ENCODE measurements at places on chromosomes 5 and 9.

- peak; percentile 18 for DNase-seq
Observed at GRCh38 chr9:78031444-78031892, at the start of gene GNAQ. Gene GNAQ, minus strand, starts transcription at chr9:78031811. Its CDS starts 576 bp downstream, at chr9:78031235.

GRCh38 chr9:91518462-91518861 is 94.8 kb upstream of the NFIL3 start:
- DNase-seq: no peak

DNA sequence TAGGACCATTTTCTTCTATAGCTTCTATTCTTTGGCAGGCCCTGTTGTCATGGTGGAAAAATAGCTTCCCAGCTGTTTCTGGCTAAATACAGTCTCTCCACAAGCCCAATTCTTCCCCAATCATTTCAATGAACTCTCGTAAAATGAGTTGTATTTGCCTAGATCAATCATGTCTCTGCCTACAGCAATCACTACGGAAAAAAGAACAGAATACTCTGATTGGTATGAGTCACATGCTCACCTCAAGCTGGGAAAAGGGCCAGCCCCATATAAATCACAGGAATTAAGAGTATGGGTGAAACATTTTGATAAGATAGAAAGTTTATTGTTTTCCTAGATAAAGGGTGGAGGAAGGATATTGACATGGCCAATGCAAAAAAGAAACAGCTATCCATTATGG is 711.4 kb downstream of the EFNA5 start:
- DNase-seq: peak; percentile 16

GRCh38 chr5:1029945-1030625 is 21.5 kb downstream of the NKD2 start:
- no peak for DNase-seq

- peak; percentile 97 for DNase-seq
Observed at GRCh38 chr9:128117613-128118471, 9.7 kb downstream of the PTGES2 start.

DNA sequence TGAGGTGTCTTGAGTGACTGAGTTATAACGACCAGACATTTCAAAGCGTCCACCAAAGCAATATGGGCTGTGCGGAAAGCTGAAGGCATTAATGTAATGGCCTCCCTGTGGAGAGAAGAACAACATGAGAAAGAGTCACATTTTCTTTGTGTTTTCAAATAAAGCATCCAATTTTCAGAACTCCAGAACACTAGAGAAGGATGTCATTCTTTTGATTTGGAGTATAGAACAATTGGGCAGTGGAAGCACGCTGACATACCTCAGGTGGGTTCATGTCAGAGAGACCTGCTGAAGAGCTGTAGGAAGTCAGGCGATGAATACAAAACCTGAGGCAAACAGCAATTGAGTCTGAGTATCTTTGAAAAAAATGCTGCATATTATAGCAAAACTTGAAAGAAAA is 556.5 kb downstream of the GABRG2 start:
- DNase-seq: no peak

DNA sequence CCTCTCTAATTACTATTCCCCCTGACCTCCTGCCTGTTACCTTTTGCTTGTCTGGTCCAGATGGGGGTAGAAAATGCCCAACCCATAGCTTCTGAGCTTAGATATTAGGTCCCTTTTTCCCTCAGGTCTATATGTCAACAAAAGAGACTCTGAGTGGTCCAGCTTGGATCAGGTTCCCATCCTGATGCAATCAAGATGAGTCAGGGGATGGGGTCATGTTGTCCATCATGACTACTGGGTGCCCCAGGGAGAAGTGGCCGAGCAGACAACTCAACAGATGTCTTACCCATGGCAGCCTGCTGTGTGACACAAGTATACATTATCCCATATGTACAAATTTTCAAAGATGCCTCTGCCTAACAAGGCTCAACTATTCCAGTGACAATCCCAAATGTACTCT is 9.1 kb upstream of the ANKH start:
- DNase-seq: no peak

- DNase-seq: no peak
Observed at GRCh38 chr9:108105885-108106284, 616.3 kb upstream of the KLF4 start.

DNA sequence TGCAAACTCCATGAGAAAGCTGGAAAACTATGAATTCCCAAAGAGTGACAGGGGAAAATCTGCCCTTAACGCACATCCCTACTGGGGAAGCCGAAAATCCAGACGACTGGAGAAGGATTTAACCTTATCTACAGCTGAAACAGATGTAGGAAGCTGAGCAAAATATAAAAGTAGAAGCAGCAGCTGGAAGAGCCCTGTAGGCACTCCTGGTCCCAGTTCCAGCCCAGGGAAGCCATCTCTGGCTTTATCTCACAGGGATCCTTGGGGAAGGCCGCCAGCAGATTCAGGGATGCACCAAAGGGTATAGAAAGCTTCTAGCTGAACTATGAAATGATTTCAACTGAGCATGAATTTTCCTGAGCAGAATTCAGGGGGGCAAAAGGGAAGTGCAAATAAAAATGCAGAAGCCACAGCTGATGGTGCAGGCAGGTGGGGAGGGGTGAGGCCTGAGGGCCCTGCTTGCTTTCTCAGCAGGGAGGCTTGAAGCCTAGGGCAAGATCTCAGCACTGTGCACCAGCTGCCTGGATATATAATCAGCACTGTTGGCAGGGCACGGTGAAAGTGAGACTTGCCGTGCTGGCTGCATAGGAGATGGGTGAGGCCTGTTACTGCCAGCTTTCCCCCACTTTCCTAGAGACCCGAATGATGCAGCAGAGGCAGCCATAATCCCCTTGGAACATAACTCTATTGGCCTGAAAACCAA is 2019.5 kb upstream of the NUDT12 start:
- DNase-seq: no peak

DNA sequence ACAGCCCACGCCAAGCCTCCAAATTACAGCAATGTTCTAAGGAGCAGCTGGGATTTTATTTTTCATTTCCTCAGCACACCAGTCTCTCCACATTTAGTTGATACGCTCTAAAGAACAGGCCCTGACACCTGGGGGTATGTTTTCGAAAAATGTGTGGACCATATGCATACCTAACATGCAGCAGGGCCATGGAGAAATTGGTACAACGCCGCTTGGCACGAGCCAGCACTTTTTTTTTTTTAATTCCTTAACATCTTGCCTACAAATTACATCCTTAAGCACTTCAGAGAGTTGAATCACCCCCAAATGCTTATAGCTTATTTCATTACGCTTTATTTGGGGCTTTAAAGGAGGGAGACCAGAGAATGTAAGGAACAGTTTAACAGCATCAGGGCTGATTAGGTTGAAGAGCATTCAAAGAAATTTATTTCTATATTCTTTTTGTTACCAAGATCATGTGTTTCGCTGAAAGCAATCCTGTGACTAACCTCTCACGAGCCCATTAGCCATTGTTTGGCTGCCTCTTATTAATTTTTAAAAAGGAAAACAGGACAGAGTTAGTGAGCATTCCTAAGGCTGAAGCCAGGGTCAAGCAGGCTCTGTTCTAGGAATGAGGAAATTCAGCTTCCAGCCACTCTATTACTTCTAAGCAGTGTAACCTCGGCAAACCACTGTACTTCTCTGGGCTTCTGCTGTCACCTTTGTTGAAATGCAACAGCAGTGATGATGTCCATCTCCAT is 173.8 kb downstream of the ACTL7B start:
- no peak for DNase-seq

DNA sequence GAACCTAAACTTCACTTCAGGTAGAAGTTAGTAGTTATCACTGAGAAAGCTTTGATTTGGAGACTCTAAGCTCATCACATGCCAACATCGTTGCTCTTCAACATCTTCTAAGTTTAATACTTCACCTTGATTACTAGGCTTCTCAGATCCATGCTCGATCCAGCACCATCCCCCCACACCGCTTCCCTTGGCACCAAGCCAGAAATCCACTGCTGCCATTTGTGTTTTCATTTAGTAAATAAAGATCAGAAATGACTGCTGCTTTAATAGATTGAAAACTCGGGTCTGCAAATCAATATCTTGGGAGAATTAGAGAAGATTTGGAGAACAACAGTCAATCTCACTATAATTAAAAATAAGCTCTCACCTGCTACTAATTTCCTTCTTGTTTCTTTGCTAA is 214.7 kb upstream of the NR4A3 start:
- no peak for DNase-seq

- no peak for DNase-seq
Observed at GRCh38 chr5:332843-333242, 11.3 kb downstream of the AHRR start.

- no peak for DNase-seq
Observed at GRCh38 chr5:10229306-10230048, 20.2 kb downstream of the ATPSCKMT start.

DNA sequence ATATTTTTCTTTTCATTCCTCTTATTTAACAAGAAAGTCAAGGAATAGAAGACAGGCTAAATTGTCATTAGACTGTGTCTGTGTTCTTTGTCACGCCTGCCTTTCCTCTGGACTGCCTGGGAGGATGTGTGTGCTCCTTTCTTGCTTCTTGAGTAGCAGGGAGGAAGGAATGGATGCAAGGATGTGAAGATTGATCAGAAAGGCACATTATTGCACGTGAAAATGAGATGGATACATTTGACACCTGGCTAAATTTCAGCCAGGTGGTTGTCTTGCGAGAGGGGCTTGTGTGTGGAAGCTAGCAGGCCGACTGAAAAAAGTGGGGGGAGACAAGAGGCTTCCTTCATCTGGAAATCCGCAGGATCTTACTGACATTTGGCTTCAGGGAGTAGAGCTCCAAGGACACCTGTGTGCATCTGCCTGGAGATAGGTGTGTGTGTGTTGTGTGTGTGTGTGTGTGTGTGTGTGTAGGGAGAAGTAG is 200.1 kb downstream of the MEF2C start:
- DNase-seq: no peak

- DNase-seq: no peak
Observed at GRCh38 chr9:88462191-88462590, 72.8 kb upstream of the NXNL2 start.

DNA sequence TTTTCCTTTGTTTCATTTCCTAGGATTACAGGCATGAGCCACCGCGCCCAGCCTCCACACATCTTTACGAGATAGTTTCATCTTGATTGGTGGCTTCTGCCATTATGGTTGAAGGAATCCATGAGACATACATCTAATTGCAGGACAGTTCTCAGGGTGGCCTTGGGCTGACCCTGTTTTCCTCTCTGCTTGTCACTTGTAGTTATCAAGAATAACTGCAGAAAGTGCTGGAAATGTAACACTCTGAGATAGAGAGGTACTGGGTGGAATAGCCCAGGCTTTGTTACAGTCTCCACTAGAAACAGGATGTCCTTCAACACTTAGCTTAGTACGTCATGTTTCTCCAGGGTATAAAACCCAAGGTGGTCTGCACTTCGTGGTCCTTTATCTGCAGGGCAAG is 10.7 kb downstream of the UGT3A2 start:
- DNase-seq: no peak

GRCh38 chr5:53109056-53109442 is 508 bp downstream of the MOCS2 start:
- DNase-seq: no peak

DNA sequence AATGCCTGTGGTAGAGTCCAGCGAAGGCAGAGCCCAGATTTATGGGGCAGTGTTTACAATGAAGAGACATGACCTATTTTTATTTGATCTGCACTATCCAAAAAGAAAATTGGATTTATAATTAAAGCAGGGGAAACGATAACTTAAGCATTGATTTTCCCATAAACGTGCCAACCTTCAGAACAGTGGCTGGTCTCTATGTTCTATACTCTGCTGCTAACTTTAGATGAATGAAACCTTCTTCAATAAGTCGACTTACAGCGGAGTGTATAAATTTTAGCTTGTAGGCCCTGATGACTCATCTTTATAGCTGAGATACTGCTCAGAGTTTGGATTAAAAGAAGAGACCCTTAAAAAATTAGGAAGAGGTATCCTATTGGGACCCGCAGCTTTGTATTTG is 452.6 kb downstream of the TLR4 start:
- no peak for DNase-seq

GRCh38 chr9:98092613-98092931 is 26.4 kb downstream of the TRIM14 start:
- DNase-seq: peak; percentile 1

GRCh38 chr5:98085593-98085992 is 687.9 kb upstream of the RGMB start:
- no peak for DNase-seq

GRCh38 chr9:20684875-20685696 is 1.0 kb downstream of the FOCAD start:
- no peak for DNase-seq

GRCh38 chr9:99305820-99306811 is 84.0 kb downstream of the SEC61B start:
- no peak for DNase-seq

- DNase-seq: no peak
Observed at GRCh38 chr5:30686530-30686929, 507.0 kb upstream of the CDH6 start.

DNA sequence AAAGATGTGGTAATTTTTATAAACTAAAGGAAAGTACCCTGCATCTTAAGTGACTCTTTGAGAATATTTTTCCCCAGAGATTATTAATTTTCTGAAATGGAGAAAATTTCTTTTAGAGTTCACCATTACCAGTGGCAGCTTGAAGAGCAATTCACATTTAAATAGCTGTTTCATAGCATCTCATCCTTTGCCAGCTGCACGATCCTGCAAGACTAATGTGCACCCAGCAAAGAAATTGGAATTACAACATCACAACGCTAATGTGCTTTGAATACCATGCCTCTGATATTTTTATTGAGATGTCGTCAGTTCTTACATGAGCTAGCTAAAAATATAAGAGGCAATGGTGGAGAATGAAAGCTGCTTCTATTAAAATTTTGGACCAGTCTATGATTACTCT is 423.5 kb downstream of the TAF11L14 start:
- DNase-seq: no peak

GRCh38 chr5:157581901-157582300 is 6.3 kb upstream of the ADAM19 start:
- DNase-seq: no peak

DNA sequence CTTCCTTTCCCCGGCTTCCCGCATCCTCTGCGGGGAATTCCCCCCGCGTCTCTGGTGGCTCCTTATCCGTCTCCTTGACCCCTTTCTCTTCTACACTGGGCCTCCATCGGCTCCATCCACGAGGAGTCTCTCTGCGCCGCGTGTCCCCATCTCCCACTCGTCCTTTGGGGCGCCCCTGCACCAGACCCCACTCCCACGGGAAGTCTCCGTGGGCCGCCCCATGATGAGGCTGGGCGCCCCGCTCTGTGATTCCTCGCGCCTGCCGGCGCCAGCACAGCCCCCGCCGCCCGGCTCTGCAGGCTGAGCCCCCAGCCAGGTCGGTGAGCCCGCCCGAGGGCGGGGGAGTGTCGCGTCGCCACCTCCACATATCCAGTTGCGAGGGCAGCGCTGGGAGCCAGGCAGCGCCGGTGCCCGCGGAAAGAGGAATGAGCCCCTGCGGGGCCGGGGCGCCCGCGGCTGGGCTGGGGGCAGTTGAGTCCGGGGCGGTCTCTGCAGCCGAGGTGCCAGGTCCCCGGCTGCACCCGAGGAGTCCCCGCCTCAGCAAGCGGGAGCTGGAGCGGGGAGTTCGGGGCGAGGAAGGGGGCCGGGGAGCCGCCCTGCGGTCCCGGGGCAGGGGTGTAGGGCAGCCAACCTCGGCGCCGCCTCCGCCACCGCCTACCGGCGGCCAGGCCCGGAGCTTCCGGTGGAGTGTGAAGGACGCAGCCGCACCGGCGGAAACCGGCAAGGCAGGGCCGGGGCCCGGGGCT is 2.1 kb upstream of the TRAF1 start:
- DNase-seq: peak; percentile 88
